ENCODE measurements at places on chromosomes 5 and 9. TPM values are rescaled to one million over a fixed set of nuclear protein-coding genes. Genes with fewer than 3 reads are reported as not detected.

DNA sequence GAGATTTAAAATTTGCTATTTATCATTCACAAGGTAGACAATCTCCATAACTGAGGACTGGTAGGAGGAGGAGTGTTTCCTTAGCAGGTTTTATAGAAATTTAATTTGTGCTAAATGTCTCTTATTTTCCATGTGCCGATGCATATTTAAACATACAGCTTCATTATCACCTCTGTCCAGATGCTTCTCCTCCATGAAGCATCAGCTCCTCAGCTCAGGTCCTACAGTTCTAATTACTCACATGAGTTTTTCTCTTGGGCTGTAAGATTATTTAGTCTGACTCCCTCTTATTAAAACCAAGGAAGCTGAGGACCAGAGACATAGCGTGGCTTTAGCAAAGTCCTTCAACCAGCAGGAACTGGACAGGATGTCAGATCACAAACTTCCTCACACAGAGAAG, 300.2 kb upstream of the PANK3 start:
- DNase-seq = no peak

The APBA1 gene
- total RNA-seq = 6.7 TPM

The CYLC2 gene
- not detected for total RNA-seq

DNA sequence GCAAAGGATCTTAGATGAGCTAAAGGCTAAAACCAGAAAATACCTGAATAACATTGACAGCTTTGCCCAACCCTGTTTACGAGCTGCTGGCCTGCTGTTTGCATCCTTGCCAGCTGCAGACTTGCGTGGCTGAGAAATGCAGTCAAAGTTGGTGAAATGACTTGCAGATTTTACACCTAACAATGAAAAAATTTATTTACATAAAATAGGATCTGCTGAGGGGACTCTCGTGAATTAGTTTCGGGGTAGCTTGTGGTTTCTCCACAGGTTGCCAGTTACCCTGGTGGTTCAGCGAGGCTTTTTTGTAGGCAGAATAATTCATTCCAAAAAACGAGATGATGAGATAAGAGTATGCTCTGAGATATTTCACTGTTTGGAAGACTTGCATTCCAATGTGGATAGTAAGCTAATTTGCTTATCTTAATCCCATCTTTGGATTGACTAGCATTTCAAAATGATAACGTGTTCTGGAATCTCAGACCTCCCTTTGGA, 65.7 kb upstream of the FANCC start:
- DNase-seq = no peak

- no peak for DNase-seq
These were observed 335.3 kb upstream of the TLE4 start for GRCh38 chr9:79236466-79236865.

DNA sequence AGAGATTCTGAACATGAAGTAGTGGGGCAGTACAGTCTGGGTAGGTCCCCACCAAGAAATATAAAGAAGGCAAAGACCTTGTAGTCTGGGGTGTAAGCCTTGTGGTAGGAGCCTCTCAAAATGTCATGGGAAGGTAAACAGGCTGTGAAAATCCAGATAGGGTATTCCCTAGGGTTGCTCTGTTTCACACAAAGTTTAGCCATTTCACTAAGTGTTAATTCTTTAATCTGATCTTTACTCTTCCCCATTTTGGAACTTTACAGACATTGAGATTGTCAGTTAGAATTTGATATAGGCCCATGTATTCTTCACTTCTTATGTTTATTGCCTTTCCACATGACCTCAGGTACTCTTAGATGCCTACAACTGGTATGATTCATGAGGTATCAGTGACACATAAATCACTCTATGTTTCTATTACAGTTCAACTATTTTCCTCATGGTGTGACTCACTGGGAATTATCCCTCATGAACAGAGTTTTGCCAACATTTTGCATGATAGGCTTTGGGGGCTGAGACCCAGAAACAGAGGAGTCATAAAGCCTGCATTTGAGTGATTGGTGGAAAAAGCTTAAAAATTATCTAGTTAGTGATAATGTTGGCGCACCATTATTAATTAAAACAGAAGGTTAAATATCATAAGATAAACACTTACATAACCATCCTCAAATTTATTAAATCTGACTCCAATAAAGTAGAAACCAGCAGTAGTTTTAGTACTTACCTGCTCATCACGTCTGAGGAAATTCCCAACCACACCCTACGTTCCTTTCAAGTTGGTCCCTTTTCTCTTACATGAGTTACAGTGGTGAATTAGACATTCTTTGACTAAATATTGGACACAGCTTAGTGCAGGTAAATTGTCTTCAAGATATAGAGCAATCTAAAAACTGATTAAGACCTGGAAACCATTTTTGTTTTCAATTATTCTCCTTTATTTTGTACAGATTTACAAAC, 399.8 kb upstream of the MEF2C start:
- DNase-seq = no peak

Measured in Calu3 (cell line).